ENCODE measurements at places on chromosomes 11 and 22.

DNA sequence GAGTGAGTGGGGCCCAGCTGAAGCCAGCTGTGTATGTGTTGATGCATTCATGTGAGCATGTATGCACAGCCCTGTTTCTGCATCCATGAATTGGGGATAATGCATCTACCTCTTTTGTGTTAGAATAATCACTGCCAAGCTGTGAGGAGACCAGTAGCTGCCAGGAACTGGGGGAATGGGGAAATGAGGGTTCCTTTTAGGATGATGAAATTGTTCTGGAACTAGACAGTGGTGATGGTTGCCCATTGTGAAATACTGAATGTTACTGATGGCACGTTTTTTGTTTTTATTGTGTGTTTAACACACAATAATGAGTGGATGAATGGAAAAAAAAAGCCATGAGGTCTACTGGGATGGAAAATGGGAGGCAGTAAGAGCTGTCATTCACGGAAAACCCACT is 45.3 kb upstream of the WNT11 start:
- no peak for DNase-seq

DNA sequence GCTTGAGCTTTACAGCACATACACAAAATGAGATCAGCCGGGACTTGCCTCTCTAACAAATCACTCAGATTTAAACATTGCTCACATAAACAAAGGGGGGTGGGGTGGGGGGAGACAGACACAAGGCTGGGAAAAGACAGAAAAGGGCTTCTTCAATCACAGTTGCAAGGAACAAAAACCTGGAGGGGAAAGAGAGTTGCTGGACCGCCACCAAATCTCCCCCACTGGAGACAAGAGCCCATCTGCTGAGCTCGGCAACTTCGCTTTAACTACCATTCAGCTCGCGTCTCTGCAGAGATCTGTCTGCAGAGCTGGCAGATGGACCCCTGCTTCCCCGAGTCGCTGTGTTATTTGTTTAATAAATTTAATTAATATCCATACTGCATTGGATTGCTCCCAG is 165.0 kb downstream of the RCN1 start:
- DNase-seq: no peak

DNA sequence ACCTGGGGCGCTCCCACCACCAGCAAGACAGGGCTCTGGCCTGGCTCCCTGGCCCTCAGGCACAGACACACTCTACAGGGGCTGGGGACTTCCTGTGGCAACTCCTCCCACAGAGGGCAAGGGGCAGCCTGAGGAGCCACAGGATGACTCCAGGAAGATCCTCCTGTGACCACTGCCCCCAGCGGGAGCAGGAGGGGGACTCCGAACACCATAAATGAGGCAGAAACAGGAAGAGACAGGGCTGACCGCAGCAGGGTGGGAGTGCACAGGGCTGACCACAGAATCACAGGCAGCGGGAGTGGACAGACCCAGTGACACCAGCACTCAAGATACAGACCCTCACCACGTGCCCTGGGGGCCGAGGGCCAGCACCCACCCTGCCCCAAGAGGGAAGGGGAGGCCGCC is 10.8 kb downstream of the ARAP1 start:
- no peak for DNase-seq

DNA sequence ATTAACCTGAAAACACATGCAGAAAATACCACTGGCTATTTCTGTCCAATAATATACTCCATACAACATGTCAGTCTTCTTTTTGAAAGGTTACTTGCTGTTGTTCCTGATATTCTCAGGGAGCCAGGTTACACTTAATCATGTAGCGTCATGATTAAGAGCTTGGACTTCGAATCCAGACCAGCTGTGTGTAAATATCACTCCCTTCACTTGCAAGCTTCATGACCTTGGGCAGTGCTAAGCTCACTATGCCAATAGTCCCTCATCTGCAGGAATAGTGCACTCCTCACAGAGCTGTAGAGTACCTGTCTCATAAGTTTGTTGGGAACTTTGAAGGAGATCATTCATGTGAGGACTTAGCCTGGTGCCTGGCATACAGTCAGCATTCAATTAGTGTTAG is 1.9 kb downstream of the HTR3B start:
- DNase-seq: no peak

DNA sequence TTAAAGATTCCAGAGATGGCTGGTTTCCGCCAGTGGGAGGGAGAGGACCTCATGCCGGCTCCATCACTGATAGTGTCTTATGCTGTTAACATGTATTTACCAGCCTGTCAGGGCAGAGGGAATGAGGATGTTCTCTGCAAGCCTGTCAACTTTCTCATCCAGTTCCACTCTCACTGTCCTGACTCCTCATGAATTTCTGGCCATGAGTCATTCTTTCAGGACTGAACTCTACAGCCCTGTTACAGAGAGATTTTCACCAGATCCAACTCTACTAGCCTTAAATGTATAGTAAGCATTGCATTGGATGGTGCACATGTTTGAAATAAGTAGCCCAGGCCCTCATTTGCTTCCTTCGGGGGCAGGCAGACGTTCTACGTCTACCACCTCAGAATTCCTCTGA is 387.7 kb downstream of the TMEM135 start:
- no peak for DNase-seq

DNA sequence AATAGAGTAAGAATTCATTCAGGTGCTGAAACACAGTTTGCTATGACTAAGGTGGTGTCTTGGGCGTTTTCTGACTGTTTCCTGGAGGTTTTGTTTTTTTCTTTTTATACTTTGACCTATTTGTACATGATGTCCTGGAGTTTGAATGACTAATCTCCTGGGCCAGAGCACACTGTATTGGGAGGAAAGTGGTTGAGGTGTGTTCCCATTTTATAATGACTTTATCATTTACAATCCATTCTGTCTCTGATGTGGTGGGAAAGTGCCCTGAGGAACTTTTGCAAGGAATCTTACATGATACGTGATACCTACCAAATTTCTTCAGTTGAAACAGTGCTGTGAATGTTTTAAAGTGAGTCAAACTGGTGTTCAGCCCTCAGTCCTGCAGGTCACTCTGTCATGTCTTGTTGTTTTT is 80.8 kb downstream of the TNRC6B start:
- no peak for DNase-seq

GRCh38 chr11:61082062-61082870 is 20.0 kb upstream of the CD5 start:
- DNase-seq: no peak

- DNase-seq: no peak
These were observed 265.1 kb downstream of the FAM76B start for GRCh38 chr11:95524314-95525036.

- DNase-seq: no peak
These were observed 13.5 kb upstream of the LRP5 start for GRCh38 chr11:68298659-68299516.

DNA sequence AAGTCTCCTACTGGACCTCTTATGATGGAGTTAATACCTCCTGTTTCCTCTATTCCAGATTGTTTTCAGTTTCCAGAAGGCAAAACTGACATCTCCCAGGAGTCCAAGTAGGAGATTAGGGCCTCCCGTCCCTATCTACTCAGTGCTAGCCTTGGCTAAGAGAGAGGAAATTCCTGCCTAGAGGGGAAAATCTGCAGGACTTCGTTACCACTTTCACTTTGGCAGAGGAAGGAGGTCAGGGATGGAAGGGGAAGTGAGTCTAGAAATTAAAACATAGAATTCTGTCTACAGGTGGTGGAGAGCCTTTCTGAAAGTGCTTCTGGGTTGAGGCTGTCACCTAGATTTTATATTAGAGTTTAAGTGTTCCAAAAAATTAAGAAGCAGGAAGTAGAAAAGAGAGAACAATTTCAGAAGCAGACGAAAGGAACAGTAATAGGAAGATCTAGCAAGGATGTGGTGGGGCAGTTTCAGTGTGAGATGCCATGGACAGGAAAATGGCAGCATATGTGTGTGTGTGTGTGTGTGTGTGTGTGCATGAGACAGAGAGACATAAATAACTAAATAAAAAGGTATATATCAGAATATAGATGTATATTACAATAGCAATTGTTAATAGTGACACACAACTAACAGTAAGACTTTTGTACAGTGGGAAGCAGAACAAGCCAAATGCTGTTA is 2.4 kb upstream of the TRIM68 start:
- no peak for DNase-seq

DNA sequence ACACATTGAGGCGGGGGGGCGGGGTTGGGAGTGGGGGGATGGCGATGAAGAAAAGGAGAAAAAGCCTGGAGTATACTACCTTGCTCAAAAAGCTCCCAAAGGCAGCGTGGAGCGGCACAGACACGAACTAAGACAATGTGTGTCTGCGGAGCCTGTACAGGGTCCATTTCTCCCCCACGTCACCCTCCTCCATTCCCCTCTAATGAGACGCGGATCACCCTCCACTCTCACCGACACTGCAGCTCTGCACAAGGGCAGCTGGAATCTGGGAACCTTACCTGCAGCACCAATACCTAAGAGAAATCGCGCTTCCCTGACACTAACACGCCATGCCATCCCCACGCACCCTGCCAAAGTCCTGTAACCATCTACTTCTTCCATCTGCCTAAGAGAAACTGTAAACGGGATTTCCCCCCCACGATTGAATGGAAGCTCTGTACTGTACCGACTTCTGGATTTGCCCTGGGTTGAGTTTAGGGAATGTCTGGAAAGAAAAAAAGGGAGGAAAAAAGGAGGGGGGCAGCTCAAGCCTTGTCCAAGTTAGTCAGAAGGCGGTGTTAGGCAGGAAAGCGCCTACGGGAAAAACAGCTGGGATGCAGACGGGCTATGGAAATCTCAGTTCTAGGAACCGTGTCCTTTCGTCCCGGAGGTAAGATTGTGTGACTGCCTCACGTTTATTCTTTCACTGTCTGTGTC is 125.7 kb upstream of the C11orf58 start:
- DNase-seq: no peak

GRCh38 chr11:94183886-94184264 is 55.2 kb downstream of the PANX1 start:
- DNase-seq: no peak

DNA sequence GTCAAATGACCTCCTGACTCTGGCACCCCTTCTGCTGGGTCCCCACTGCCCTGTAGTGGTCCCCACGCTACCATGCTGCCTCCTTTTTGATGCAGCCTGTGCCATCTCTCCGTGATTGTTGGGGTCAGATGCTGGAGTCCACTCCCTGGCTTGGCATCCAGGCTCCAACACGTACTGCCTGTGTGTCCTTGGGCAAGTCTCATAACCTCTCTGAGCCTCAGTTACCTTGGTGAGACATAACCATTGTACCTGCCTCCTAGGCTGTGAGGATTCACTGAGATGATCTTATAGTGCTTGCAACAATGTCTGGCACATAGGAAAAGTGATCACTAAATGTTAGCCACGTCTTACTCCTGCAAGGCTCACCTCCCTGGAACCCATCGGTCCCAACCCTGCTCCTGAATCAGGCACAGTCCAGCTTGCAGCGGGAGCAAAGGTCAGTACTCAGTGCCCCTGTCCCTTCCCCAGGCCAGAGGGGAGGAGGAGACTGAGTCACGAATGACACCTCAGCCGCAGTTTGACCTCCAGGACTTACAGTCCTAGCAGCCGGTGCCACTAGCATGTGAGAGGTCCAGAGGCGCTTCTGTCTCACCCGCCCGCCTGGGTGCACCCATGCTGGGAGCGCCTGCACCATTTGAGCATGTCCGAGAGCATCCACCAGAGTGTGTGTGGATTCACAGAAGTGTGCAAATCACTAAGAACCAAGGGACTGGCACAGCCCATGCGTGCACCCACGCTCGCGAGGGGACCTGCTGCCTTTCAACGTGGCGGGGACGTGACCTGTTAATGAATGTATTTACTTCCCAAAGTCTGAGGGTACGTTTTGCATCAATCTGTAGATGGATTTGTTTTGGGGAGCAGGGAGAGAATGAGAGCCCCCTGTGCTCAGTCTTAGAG is 3.0 kb upstream of the APOA4 start:
- DNase-seq: no peak

DNA sequence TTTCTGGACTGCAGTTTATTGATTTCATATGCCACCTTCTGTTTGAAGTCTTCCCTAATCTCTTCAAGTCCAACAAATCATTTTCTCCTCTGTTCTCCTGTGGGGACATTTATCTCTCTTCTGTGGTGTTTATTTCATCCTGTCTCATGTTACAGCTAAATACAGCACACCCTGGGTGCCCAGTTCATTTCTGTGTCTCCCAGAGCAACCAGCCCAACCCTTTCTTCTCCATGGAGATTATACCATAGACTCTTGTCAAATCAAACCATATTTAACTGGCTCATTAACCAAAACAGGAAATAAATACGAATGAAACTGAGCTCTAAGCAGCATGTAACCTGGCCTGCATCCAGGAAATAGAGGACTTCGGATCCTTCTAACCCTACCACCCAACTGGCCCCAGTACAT is at the start of gene MS4A8:
Gene MS4A8, plus strand, starts transcription at position 329 of the 408 bp plus-strand sequence. CDS start 1,249 bp downstream, outside the sequence.
- peak; percentile 32 for DNase-seq

GRCh38 chr11:6682591-6682935 is 577 bp downstream of the MRPL17 start:
- no peak for DNase-seq

DNA sequence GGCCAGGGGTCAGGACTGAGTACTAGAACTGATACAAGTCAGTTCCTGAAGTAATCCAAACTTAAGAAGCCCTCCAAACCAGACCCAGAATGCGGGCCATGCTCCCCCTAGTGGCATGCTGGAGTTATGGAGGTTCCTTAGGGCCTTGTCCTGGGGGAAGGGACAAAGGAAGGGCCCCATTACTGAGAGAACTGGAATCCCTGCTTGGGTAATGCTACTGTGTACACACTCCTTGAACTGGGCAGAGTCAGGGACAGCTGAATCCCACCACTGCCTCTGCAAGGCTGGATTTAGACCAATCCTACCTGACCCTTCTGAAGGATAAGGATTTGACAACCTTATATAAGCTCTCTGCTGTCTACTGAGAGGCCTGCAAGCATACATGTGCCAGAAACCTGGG is 97.3 kb upstream of the AKIP1 start:
- DNase-seq: peak; percentile 81

GRCh38 chr22:38699143-38699542 is 1.6 kb downstream of the JOSD1 start:
- no peak for DNase-seq

GRCh38 chr11:57742087-57742452 is 779 bp downstream of the SELENOH start:
- DNase-seq: no peak

- DNase-seq: no peak
These were observed 63.0 kb downstream of the RPL27A start for GRCh38 chr11:8745431-8746253.

DNA sequence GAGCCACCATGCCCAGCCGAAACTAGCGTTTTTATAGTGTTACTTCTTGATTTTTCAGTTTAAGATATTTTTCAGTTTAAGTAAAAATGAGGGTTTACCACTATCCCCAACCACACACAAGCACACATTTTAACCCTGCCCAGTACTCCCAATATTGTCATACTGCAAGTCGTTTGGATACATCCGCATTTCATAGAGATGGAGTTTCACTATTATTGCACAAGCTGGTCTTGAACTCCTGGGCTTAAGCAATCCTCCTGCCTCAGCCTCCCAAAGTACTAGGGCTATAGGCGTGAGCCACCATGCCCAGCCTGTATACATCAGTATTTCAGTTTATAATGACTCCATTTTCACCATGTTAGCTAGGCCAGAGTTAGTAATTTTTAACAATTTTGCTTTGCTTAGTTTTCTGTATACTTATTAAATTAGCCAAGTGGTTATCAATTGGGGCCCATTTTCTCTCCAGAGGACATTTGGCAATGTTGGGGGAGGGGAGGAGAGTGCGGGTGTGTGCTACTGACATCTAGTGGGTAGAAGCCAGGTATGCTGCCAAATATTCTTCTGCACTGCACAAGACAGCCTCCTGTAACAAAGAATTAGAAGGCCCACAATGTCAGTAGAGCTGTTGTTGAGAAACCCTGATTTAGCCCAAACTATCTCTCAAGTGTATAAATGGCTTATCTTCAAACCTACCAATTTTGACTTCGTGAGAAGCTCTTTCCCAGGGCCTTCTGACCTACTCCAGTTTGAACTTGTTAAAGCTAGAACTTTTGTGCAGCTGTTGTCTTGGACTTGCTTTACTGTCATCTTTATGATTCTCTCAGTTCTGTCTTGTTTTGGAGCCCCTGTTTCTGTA is 7.3 kb downstream of the USP47 start:
- peak; percentile 83 for DNase-seq
